ENCODE measurements at places on chromosomes 12 and 14.

DNA sequence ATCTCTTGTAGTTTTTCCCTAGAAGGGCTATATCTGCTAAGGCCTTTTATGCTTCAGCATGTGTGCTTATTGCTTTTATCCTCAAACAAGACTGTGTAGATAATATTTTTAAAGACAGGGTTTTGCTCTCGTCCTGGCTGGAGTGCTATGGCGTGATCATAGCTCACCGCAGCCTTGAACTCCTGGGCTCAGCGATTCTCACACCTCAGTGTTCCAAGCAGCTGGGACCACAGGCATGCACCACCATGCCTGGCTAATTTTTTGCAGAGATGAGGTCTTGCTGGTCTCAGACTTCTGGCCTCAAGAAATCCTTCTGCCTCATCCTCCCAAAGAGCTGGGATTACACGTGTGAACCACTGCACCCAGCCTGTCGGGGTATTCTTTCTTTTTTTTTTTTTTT lies 137.3 kb upstream of the SCAF11 start:
- DNase-seq, result no peak

- no peak for DNase-seq
Measured at GRCh38 chr14:79840103-79840502, 371.2 kb downstream of the DIO2 start.

DNA sequence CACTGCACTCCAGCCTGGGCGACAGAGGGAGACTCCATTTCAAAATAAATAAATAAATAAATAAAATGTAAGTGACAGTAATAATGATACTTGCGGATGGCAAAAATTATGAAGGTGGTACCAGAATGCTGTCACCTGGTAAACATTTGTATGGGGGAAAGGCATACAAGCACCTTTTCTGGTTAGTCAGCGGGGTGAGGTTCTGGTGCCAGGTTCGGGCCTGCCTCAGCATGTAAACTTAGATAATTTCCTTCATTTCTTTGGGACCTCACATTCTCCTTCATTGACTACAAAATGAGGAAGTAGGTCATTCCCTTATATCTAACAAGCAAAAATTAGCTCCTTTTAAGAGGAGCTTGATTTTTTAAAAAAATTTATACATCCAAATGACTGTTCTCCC lies 10.8 kb downstream of the VTI1B start:
- DNase-seq, result no peak

DNA sequence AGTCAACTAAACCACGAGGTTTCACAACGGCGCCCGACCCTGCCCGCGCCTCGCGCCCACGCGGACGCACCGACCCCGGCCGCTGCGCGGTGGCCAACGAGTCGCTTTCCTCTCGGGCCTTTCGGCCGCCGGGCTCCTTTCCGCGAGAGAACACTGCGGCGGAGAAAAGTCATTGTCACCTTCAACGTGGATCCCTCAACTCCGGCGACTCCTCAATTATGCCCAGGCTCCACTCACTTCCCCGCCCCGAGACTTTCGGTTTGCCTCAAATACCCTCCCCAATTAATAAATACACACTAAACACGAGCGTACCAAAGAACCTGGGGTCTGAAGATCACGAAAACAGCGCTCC lies 450 bp downstream of the SINHCAF start:
- DNase-seq, result peak; percentile 14

GRCh38 chr12:58668871-58669270 lies 251.4 kb downstream of the LRIG3 start:
- no peak for DNase-seq

- no peak for DNase-seq
Measured at GRCh38 chr14:77225254-77225653, 43.7 kb downstream of the TMEM63C start.

DNA sequence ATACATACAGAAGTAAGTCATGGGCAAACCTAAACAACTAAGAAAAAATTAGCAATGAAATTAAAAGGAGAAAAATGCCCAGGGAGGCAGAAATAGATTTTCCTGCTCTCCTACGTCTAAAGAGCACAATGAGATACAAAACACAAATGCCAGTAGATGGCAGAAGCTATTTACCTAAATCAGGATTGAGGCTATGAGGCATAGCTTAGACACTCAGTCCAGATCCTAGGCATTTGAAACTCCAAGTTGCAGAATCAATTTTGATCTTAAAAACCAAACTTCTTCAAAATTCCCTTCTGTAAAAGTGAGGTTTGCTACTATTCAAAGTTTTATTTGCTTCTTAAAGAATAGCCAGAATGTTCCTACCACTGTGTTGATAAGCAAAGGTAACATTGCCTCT lies 368.6 kb downstream of the DAD1 start:
- DNase-seq, result no peak

DNA sequence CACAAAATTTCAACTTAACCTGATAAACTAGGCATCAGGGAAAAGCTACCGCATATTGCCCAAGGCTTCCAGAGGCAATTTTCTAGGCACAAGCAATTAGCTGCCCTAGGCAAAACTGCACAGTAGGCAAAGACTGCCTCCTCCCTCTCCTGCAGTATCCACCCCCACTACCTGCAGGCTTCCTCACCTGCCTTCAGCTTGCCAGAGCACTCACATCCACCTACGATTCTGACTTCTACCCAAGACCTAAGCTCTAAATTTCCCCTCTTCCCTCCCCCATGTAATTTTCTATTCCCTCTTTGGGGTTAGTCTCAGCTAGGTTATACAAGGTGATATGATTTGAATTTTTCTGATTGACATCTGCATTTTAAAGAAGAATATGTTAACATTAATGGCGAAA lies 21.9 kb upstream of the CCDC196 start:
- no peak for DNase-seq

DNA sequence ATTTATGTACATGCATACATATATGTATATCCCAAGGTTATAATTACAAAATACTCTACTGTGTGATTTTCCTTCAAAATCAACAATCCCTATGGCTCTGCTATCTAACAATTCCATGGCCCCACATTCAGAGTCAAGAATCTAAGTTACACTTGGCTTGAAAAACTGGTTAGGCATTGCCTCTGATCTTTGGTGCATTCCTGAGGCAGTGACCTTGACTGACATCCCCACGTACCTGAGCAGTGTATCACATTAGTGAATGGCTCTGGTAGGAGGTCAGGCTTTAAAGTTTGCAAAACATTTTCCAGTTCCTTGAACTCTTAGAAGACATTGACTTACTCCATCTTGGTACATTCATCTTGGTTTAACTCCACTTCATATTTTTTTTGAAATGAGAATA lies 8.5 kb upstream of the STON2 start:
- no peak for DNase-seq

GRCh38 chr14:98069712-98070171 lies 1202.3 kb downstream of the BCL11B start:
- DNase-seq, result no peak

DNA sequence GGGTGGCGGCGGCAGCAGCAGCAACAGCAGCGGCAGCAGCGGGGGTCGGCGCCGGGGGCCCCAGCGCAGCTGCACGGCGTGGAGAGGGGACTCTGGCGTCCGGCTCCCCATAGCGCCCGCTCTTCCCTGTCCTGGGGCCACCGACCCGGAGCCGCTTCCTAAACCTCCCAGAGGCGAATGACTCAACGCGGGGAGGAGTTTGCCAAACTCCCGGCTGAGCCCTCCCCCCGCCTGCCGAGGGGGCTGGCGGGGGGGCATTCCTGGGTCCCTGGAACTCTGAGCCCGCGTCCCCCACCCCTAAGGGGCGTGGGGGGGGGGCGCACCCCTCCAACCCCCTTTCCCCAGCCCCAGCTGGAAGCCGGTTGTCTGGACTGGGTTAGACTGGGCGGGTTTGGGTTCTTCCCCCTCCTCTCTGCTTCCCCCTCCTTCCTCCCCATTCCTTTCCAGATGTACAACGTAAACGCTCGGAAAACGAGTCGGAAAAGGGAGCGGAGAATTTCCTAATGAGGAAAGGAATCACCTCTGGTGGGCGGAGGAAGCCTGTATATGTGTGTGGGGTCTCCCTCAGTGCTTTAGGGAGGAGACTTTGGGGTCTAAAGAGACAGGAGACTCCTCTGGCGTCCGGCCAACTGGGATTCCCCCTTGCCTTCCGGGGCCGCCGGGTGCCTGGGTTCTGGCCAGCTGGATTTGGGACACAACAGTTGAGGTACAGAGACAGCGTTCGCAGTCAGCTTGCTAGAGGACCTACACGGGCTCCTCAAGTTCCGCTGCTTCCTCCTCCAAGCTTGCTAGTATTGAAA lies at the start of gene ITGA5:
TSS of gene ITGA5 (minus strand) at position 179 of the 800 bp plus-strand sequence. CDS start at position 111, 68 bp downstream.
- peak; percentile 33 for DNase-seq

- DNase-seq, result no peak
Measured at GRCh38 chr12:110498984-110499706, 2.8 kb downstream of the VPS29 start.

- DNase-seq, result no peak
Measured at GRCh38 chr12:102350070-102350469, 130.3 kb downstream of the IGF1 start.

- DNase-seq, result no peak
Measured at GRCh38 chr14:64225151-64225757, 68.9 kb downstream of the ESR2 start.

DNA sequence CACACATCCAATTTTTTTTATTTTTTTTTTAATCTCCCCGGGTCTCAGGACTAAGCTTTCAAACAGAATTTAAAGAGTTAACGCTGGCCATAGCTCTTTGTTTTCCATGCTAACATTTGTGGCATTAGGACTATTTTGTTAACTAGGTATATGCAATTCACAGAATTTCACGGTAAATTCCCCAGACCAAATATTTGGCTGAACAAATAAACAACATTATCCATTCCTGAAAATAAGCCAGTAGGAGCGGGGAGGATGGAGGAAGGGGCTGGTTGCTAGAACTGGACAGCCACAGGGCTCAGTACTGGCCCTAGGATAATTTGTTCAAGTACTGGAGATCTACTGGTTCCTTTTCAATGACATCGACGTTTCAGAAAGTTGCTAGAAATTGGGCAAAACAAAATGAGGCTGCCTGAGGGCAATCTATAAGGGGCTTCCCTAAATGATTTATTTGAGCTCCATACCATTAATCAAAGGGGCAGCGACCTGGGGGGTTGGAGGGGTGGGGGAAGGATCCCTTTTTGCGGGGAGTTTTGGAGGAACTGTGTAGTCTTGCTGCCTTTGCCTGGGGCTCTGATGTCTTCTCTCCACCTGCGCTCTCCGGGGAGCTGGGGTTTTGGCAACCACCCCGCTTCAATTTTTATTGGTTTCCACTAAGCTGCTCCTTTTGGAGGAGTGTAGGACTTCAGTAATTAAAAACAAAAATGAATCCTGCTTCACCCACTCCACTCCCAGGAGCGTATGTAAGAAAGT lies 9.0 kb downstream of the BMP4 start:
- no peak for DNase-seq

DNA sequence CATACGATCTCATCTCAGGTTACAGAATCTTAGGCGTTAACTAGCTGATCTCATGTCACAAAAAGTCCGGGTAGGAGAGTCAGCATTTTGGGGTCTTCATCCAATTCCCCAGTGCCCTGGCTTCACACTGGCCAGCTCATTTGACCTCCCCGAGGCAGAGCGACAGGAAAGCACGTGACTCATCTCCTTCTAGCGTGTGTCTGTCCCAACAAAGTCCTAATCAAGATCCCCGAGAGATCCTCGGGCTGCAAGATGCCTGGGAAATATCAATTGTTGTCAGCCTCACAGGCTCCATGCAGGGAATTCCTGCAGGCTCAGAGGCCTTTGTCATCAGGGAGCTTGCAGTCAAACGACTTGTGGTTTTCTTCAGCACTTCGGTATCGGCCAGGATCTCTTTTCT lies 57.5 kb downstream of the ZNF664 start:
- DNase-seq, result no peak

- DNase-seq, result no peak
Measured at GRCh38 chr14:75299059-75299458, 20.4 kb downstream of the FOS start.

GRCh38 chr14:74459289-74459946 lies 33.4 kb upstream of the SYNDIG1L start:
- peak; percentile 9 for DNase-seq

- DNase-seq, result no peak
Measured at GRCh38 chr14:56461276-56462275, 118.0 kb upstream of the TMEM260 start.

GRCh38 chr14:34129927-34130552 lies 179.2 kb upstream of the EGLN3 start:
- DNase-seq, result no peak

DNA sequence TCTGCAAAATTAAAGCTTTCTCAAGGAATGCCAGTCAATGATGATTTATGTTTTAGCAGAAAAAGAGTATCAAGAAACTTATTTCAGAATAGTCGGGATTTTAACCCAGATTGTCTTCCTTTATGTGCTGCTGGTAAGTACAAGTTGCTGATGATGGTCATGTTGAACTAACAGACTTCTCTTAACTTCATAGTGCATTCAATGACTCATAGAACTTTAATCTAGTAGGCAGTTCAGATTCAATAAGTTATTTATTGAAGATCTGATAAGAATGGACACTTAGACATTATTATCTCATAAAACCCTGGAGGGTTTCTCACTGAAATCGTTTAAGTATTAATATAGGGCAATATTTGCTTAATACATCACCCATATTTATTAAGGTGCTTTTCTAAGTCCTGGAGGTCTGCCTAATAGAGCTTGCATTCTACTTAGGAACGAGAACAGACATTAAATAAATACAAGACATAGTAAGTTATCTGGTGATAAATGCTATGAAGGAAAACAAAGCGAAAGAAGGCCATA lies 33.8 kb downstream of the TOGARAM1 start:
- DNase-seq, result no peak

DNA sequence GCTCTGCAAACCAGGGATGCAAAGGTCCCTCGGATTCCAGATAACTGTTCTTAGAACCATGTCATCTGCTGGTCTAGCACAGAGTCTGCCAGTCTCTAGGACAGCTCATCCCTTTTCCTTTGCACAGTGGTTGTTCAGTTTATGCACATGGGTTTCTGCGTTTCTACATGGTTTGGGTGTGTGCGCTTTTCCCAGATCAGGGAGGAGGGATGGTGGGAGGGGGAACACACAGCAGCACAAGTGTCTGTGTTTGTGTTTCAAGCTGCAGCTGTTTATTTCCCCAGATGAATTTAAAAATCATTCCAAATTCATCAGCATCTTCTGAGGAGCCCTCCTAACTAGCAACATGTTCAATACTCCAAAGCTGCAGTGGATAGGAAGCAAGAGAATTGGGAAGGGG lies 45.4 kb downstream of the ANO2 start:
- DNase-seq, result no peak

- peak; percentile 48 for DNase-seq
Measured at GRCh38 chr14:75132382-75133086, 5.7 kb upstream of the NEK9 start.

GRCh38 chr14:28482251-28483040 lies 284.1 kb upstream of the FOXG1 start:
- no peak for DNase-seq

All from activated gamma-delta T cell treated with Interleukin-2 at 50 U/mL for 16 hours (primary cell).